Stimulated activated CD8-positive, alpha-beta memory T cell treated with anti-CD3 and anti-CD28 coated beads, Interleukin-12 subunit alpha, Interleukin-12 subunit beta, amount 100 ng/mL, for 1 hour (primary cell): ENCODE measurements at places on chromosomes 7 and 10.

GRCh38 chr7:150400788-150401423 is 21.8 kb downstream of the ZNF775 start:
- DNase-seq, result no peak

- DNase-seq, result no peak
Measured at GRCh38 chr7:46186131-46186530, 265.1 kb upstream of the IGFBP3 start.

DNA sequence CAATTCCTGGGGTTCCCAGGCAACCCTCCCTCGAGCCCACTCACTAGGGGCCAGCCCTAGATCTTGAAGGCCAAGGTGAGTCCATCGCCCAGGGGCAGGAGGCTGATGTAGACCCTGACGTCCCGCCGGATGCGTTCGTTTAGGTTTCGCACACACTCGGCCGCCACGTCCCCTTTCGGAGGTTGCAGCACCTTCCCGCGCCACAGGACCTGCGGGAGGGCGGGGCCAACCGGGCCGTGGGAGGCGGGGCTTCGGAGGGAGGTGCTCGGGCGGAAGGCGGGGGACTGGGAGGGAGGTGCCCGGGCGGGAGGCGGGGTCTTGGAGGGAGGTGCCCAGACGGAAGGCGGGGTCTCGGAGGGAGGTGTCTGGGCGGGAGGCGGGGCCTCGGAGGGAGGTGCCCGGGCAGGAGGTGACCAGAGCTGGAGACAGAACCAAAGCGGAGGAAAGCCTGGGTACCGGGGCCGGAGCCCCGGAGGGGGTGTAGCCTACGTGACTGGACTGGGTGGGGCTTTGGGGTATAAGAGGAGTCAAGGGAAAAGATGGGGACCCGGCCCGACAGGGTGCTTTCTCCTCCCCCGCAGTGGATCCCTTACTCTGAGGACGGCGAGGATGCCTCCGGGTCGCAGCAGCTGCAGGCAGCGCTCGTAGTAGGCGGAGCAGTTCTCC is 1.6 kb downstream of the COMTD1 start:
- peak; percentile 96 for DNase-seq

DNA sequence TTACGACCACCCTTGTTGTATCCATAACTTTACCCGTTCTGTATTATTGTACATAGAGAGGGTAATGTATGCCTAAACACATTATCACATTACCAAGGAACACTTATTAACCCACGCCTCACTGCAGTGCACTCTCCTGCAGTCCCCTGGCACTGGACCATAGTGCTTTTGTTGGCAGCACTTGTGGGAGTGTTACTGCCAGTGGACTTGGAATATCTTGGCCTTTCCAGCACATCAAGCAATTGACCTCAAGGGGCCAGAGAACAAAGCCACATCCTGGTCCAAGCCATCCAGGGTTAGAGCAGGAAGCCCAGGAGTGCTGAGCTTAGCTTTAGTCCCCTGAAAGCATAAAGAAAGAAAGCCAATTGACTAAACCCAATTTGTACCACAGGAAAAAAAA is 304.2 kb downstream of the PCDH15 start:
- DNase-seq, result no peak

- DNase-seq, result no peak
Measured at GRCh38 chr7:54782829-54783228, 23.8 kb upstream of the SEC61G start.
